Stimulated activated naive CD4-positive, alpha-beta T cell (primary cell): ENCODE measurements at places on chromosomes 2 and 18.
A peak's percentile ranks its signal among the peaks of the same experiment; 100 is the strongest.

- no peak for DNase-seq
Measured at GRCh38 chr2:40474306-40474705, 22.4 kb upstream of the SLC8A1 start.

DNA sequence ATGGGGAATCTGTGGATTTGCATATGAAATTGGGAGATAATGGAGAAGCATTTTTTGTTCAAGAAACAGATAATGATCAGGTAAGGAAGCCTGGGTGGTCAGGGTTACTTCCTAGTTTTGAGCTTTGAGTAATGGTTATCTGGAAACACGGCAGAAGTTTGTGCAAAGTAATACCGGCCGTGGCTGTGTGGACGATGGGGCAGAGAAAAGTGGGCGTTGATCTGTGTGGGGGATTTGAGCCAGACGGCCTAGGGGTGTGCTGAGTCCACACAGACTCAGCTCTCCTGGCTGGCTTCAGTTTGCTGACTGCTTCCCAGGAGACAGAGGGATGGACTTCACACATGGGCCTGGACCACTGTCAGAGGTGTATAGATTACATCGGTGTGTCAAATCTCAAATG, 21.3 kb downstream of the LPIN1 start:
- DNase-seq: no peak

- DNase-seq: no peak
Measured at GRCh38 chr18:31583185-31583854, 8.4 kb upstream of the TTR start.

DNA sequence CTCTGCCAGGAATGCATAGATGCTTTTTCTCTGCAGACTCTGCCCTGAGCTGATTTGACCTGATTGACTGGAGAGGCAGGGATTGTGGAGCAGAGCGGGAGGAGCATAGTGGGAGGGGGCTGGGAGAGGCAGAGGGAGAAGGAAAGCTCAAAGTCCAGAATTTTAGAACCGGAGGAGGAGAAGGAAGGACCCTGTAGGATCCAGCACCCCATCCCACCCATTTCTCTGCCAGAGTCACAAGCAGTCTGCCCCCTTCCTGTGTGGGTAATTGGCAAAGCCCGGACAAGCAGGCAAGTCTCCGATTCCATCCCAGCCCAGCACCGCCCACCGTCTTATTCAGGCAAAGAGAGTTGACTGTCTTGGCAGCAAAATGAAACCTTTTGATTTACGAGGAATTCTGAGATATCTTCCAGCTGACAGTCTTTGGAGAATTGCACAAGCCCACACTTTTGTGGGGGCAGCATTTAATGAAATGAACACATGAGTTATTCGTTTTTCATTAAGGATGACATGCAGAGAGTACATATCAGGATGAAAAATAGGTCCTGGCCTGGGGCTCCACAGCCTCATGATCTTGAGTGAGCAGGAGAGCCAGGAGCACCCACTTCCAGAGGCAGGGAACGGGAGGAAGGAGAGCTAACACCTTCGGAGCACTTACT, 103.1 kb downstream of the MCFD2 start:
- no peak for DNase-seq

GRCh38 chr2:127545796-127546195, 10.3 kb downstream of the MYO7B start:
- DNase-seq: no peak

GRCh38 chr2:110766291-110766690, 33.9 kb downstream of the ACOXL start:
- no peak for DNase-seq

DNA sequence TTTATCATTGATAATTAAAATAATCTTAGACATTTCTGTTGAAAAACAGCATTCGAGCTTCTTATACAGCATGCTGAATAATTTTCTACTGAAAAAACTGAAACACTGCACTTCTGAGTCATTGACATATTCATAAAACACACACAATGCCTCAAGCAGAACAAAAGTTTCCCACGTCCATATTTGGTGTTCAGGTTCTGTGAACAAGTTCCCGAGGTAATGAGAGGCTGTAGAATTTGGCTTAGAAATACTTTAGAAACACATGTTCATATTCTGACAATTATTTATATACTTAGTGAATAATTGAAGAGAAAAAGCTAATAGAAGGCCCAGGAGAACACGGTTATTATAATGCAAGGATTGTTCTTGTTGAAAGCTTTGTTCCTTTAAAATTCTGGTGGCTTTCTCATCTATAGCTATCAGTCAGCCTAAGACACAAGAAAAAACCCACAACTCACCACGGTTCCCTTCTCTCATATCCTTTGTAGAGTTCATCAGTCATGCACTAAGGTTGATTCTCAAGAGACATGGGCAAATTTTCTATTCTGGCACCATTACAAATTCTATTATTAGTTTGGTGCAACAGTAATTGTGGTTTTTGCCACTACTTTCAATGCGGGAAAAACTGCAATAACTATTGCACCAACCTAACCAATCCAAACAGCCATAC, 194.4 kb downstream of the TMX3 start:
- no peak for DNase-seq

DNA sequence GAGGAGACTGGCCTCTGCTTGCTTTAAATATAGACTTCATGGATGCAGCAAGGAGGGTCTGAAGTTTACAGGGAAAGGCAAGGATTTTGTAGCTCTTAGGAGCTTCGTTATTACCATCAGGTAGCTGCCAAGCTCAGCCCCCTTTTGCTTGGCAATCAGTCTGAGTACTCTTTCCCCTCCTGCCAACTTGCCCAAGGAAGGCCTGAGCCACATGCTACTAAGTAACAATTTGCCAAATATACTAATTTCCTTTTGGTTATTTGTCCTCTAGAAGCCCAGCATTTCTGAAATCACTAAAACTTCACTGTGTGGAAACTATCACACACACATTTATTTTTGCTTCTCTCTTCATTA, 85.5 kb upstream of the ITPRID2 start:
- DNase-seq: no peak

- no peak for DNase-seq
Measured at GRCh38 chr2:55161295-55162210, 70.5 kb downstream of the CLHC1 start.

DNA sequence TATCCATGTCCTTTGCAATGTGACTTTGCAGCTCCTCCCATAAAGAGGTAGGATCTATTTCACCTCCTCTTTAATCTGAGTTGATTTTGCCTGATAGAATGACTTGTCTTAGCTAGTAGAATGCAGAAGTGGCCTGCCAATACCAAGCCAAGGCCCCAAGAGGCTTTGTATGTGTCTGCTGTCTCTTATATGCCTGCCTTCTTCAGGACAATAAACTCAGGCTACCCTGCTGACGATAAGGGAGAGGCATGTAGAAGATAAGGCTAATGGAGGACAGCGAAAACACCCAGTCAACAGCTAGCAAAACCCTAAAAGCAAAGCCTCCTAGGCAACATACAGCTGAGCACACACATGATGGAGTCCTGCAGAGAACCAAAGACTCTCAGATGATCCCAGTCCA, 1.8 kb upstream of the ZC3H8 start:
- no peak for DNase-seq

DNA sequence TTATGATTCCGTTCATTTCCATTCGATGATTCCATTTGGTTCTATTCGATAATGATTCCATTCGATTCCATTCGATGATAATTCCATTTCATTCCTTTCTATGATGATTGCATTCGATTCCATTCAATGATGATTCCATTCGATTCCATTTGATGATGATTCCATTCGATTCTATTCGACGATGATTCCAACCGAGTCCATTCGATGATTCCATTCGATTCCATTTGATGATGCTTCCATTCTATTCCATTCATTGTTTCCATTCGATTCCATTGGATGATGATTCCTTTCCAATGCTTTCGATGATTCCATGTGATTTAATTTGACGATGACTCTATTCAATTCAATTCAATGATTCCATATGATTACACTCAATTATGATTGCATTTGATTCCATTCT, 1093.5 kb downstream of the RPIA start:
- DNase-seq: no peak

GRCh38 chr2:157786663-157787363, 89.3 kb downstream of the ACVR1 start:
- no peak for DNase-seq

GRCh38 chr2:232984451-232985207, 28.4 kb downstream of the NGEF start:
- DNase-seq: no peak

GRCh38 chr2:85647823-85648526, 20.0 kb downstream of the SFTPB start:
- DNase-seq: no peak

DNA sequence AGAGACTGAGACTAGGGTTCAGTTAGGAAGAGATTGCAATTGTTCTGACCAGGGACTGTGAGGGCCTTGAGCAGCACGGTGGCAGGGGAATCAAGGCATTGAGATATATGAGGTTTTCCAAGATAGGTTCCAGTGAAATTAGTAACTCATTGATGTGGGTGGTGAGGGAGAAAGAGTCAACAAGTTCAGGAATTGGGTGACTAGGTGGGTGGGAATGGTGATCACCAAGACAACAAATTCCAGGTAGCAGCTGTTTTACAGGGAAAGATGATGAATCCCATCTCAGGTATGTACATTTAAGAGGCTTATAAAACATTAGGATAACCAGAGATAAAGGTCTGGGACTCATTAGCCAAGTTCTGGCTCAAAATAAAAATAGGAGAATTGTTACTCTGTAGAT, 251.5 kb upstream of the MGAT5 start:
- no peak for DNase-seq

- DNase-seq: no peak
Measured at GRCh38 chr2:142076317-142076716, 54.5 kb downstream of the LRP1B start.

DNA sequence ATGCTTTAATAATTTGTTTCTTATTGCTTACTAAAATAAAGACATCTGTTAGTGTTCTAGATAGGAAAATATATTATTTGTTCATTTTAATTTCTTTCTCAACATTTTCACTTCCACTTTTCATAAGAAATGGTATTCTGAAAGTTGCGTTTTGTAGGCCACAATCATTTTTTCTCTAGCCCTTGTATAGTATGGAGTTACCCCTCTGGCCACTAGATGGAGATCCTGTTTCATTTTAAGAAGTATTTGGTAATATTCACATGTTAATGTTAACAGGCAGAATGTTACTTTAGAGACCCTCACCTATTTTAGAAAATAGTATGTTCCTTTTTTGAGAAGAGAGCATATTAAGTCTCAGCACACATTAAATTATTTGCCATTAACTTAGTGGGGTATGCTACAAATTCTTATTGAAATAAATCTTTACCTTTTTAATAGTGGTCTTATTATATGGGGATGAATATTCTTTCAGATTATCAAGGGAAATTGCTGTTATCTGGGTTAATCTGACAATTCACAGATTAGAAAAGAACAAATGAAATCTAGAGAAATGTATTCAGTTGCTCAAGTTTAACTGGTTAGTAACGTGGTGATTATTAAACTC, 73.9 kb upstream of the TTC27 start:
- peak; percentile 23 for DNase-seq

- no peak for DNase-seq
Measured at GRCh38 chr2:237130562-237131421, 45.1 kb downstream of the COPS8 start.

DNA sequence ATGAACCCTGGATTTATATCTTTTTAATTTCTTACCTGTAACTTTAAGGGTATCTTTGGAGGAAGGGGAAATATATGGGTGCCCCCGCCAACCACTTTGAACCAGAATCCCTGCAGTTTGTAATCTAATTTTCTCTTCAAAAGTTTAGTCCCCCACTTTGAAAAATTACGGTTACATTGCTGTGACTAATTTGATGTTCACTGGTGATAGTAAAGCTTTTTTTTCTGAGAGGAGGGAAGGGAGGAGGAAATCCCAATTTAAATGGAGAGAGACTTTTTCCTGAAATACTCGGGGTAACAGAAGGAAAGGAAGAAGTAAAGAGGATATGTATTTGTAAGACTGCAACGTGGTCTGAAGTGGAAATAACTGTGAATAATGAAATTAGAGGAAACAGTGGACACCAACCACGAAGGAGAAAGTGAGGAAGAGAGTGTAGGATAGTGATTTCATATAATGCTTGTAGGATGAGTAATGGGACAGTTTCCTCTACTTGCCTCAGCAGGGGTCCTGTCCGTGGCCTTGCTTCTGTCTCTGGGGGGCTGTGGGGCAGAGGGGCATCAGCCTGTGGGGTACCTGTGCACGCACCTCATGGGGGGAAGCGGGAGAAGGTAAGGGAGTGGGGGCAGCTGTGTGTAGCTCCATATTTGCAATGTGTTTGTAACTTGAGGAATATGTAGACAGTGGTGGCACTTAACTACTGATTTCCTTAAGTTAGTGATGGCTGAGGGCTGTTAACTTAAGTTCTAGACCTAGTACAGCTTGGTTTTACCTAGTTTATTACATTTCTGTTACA, 161.1 kb downstream of the LTBP1 start:
- DNase-seq: no peak

- no peak for DNase-seq
Measured at GRCh38 chr2:189391201-189391600, 50.1 kb upstream of the WDR75 start.

GRCh38 chr2:240269380-240269779, 128.9 kb upstream of the OTOS start:
- no peak for DNase-seq

GRCh38 chr2:193690572-193690971, 1495.8 kb upstream of the TMEFF2 start:
- DNase-seq: no peak

GRCh38 chr18:65607161-65607560, 143.7 kb upstream of the CDH7 start:
- no peak for DNase-seq

GRCh38 chr2:209380293-209380692, 43.6 kb upstream of the MAP2 start:
- DNase-seq: no peak

- peak; percentile 69 for DNase-seq
Measured at GRCh38 chr2:190382851-190383250, 25.3 kb upstream of the MFSD6 start.

DNA sequence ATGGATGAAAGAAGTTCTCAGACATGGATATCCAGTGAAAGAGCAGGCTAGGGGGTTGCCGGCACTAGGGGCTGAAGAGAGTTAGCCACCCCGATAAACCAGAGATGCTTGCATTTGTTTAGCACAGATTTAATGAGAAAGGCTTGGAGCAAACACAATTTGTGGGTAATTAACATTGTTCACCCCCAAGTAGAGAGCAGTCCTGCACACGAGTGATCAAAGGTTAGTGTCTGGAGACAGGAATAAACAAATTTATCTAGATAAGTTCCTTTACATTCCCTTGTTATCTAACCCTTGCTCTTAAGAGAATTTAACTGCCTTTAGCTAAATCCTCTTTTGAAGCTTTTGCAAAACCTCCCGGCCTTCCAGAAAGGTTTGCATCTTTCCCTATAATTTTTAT, 23.9 kb downstream of the HTR2B start:
- DNase-seq: no peak

DNA sequence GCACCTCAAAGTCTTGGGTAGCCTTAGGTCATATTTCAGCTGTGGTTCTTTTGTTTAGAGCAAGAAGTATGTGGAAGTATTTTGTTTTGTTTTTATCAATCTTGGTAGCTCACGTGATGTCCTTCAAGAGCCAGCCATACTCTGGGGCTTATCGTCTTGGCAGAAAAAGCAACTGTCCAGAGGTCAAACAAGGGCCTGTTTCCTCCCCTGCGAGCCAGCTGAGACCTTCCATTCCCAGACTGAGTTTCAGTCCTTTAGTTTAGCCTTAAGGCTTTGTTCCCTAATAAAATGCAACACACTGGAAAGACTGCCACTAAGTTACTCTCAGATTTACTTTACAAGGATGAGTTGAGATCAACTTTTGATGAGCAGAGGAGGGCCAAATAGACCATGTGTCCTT, 63.5 kb downstream of the TXNL1 start:
- no peak for DNase-seq
